Neural progenitor cell (in vitro differentiated cells): ENCODE measurements at places on chromosomes 7 and 10.

- DNase-seq: no peak
Observed at GRCh38 chr10:69632516-69633199, 2.6 kb downstream of the FAM241B start.

DNA sequence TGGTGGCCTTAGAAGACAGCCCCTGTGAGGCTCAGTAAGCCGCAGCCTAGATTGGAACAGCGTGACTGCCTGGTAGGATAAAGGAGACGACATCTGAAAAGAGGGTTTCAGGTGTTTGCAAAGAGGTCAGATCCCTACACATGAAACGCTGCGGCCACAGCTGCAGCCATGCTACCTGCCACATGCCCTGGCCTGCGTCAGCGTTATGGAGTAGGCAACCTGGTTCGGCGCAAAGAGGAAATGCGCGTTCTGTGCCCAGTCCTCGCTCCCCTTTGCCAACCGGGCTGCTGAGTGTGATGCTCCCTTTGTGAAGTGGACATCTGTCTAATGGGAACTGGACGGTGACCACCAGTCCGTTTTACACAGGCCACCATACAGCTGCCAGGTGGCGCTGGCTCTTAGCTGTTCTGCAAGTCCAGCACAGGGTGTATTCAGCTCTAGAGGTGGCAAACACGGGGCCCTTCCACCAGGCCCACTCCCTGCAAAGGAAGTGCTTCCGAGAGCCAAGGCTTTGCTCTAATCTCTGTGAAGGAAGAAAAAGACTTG lies 160.3 kb downstream of the CELF2 start:
- DNase-seq: peak; percentile 34

DNA sequence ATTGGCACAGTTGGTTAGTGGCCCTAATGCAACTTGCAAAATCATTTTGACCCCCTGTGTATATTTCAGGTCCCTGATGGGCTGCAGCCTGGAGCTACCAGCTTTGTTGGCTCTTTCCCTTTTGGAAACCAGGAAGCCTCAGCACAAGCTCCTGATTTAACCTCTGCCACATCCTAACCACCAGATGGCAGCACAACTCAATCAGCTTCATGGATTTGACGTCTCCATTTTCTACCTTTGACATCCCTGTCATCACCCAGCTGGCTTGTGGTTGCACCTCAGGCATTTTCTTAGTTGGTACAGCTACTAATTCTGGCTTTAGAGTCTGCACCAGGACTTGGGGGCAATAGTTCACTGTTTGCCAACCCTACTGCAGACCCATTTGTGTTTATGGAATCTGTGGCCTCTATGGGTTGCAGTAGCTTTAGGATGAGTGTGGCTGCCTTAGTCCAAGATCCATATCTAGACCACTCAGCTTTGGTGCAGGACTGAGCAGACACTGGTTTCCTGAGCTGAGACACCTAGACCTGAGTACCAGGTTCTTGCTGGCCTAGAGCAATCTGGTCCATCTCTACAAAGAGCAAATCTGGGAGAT lies 456.2 kb downstream of the REEP3 start:
- peak; percentile 68 for DNase-seq

GRCh38 chr7:115827305-115828045 lies 203.1 kb downstream of the TFEC start:
- DNase-seq: peak; percentile 3

DNA sequence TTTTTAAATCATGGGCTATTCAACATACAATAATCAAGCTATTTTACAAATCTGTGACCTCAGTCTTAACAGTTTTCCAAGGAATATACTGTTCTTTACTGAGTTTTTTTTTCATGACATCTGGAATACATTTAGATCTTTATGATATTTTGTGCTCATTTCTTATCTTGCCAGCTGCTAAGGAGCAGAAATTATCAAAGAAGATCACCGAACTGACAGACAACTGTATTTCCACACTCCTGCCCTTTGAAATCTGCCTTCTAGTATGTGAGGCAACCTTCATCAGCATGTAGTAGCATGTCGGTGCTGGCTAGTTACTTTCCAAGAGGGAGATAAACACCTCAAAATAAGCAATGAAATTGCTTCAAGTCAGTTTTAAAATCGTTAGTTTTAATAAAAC lies 66.4 kb downstream of the NHLRC2 start:
- no peak for DNase-seq

DNA sequence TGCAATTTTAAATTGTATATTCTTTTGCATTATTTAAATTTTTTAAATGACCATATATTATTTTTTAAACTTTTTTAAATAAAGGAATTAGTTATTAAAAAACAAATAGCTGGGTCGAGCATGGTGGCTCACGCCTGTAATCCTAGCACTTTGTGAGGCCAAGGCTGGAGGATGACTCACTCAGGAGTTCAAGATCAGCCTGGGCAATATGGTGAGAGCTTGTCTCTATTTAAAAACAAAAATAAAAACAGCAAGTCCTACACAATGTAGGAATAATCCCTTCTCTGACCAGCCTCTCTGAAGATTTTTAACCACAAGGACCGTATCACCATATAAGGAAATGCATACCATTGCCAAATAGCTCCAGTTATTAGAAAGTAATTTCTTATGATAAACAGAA lies 19.6 kb downstream of the NOC3L start:
- DNase-seq: no peak

DNA sequence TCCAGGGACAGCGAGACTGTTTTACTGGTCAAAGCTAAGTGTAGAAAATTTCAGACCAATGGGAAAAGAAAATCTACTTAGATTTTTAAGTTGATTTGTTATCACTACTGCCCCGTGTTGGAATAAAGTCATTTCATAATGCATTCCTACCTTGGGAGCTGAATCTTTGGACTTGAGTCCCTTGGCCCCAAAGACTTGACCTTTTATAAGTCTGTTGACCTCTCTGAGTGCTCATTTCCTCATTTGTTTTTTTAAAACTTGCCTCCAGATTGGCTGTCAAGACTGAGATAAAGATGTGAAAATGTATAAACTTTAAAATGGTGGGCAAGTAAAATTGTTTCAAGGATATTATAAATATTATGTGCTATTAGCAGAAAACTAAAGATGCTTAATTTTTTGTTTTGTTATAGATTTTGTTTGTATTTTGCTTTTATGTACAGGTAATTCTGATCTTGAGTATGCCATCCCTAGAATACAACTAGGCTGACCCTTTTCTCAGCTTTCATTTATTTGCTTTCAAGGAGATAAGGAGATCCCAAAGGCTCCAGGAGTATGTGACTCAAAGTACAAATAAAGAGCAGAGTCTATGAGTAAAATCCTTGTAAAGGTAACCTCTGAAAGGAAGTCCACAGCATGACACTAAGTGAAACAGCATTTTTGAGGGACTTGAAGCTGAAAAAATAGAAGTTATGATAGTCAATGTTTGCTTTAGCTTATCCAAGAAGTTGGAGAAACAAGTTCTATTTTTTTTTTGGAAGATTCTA lies 54.6 kb downstream of the TMEM26 start:
- DNase-seq: no peak

DNA sequence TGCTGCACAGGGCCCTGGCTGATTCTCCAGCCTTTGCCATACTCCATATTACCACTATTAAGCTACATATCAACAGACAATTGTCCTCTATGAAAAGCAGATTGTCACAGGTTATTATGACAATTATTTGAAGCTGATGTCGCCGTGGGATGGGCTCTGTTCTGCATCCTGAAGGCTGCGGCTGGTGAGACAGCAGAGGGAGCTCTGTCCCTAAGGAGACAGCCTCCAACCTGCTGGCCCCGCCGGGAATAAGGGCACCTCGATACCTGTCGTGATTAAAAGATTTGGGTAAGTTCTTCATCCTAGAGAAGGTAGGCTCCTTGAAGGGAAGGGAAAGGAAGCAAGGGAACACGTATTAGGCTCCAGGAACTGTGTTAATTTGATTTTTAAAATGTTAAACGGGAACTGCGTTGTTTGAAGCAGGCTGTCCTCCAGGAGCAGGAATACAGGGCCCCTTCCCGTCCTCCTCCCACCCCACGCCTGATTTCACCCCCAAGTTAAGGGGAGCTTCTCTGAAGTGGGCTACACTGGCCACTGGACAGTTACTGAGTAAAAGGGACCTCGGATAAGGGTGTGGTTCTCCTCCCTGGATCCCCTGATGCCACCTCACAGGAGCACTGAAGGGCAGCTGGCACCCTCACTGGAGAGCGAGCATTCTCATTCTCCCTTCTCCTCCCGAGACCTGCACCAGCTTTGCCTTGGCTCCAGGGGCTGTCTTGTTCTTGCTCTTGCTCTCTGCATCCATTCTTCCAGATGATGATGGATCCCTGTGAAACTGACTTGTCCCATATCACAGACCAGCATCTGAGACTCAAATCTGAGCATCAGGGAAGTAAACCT lies 11.8 kb upstream of the TIAL1 start:
- peak; percentile 63 for DNase-seq

GRCh38 chr10:128623776-128624175 lies 497.6 kb upstream of the MKI67 start:
- DNase-seq: peak; percentile 71

- no peak for DNase-seq
Observed at GRCh38 chr7:151310578-151310977, 31.0 kb upstream of the NUB1 start.

DNA sequence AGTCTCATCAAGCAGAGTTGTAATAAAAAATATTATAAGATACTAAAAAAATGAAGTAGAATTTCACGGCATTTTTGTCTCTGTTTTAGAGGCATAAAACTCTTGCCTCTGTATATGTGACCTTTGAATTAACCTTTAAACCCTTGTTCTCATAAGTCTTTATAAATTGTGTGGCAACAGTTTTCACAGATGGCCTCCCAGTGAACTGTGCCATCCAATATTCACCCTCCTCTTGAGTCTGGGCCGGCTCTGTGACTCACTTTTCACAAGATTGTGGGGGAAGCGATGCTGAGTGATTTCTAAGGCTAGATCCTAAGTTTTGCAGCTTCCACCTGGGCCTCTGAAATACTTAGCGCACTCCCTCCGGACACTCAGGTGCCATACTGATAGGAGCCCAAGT lies 4.6 kb upstream of the USP6NL start:
- DNase-seq: no peak

DNA sequence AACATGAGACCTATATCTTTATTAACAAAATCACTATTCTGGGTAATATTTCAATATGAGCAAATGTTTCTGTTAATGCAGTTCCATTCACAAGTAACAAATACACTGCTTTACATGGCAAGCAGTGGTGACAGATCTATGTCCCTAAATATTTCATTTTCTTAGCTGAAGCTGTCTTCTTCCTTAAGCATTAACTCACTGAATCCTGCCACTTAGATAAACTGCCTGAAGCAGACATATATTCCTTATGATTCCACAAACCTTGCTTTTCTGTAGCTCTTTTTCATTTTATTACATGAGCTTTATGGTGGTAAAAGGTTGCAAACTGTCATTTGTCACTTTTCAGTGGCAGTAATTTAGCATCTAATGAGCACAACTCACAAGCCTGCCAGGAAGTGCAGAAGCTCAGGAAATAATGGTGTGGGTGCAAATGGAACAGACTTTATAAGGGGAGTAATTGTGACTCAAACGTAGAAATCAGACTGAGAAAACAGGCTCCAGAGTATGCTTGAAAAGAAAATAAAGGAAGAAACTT lies 217.2 kb downstream of the XPNPEP1 start:
- DNase-seq: no peak

DNA sequence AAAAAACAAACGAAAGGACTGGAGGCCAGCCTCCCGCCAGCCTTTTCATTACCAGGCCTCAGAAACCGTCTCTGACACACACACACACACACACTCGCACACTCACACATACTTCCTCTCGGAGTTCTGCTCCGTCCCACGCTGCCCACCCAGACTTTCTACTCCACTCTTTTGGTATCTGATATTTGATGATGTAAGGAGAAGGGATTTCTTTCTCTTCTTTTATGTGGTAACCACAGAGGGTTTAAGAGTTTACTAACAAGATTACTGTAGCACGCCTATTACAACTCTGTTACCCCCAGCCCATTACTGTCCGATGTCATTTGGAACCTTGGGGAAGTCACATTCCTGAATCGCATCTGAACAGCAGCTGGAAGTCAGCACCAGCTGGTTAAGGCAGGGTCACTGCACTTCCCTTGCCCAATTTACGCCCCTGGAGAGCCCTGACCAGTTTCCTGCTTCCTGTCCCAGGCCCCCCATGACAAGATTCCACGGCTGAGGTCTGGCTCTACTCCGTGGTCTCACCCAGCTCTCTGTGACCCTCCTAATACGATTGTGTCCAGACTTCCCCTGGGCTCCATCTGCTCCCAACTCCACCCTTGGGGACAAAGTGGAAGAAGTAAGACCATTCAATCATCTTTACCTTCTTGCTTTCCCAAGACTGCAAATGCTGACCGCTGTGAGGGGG lies 1.1 kb downstream of the DENND2A start:
- DNase-seq: peak; percentile 49

DNA sequence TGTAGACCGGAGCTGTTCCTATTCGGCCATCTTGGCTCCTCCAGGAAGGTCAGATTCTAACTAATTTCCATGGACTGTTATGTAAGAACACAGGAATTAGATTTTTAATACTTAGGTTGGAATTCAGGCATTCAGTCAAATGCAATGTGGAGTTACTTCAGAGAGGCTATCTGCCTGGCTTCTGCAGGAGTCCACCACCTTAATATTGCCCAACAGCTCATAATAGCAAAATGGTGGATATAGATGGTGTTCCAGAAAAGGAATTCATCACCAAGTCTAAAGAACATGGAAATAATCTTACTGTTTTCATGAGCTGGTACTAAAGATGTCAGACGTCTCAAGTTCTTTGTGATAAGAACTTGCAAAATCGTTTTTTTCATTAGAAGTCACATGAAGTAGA lies 39.5 kb downstream of the CRHR2 start:
- no peak for DNase-seq

- peak; percentile 11 for DNase-seq
Observed at GRCh38 chr7:147308539-147308938, 1191.9 kb downstream of the CNTNAP2 start.

GRCh38 chr7:15686957-15687545 lies 568 bp upstream of the MEOX2 start:
- peak; percentile 11 for DNase-seq

GRCh38 chr7:9017286-9017685 lies 583.9 kb downstream of the NXPH1 start:
- DNase-seq: no peak

- no peak for DNase-seq
Observed at GRCh38 chr10:116840389-116841075, 8.8 kb upstream of the ENO4 start.

- no peak for DNase-seq
Observed at GRCh38 chr10:73803680-73804286, 7.6 kb downstream of the NDST2 start.

GRCh38 chr10:17240616-17241015 lies 12.6 kb downstream of the VIM start:
- no peak for DNase-seq

- no peak for DNase-seq
Observed at GRCh38 chr7:129482781-129483180, 19.6 kb upstream of the SMKR1 start.

- DNase-seq: peak; percentile 11
Observed at GRCh38 chr10:102188298-102188940, 36.2 kb downstream of the NOLC1 start.

- DNase-seq: no peak
Observed at GRCh38 chr10:119940487-119940886, 48.0 kb downstream of the SEC23IP start.

- no peak for DNase-seq
Observed at GRCh38 chr10:97390091-97390490, 11.0 kb downstream of the RRP12 start.
